ENCODE measurements at places on chromosomes 2 and 18. TPM values are rescaled to one million over a fixed set of nuclear protein-coding genes. Genes with fewer than 3 reads are reported as not detected.

- DNase-seq = no peak
Measured at GRCh38 chr18:47284721-47285395, 33.4 kb upstream of the SKOR2 start.

DNA sequence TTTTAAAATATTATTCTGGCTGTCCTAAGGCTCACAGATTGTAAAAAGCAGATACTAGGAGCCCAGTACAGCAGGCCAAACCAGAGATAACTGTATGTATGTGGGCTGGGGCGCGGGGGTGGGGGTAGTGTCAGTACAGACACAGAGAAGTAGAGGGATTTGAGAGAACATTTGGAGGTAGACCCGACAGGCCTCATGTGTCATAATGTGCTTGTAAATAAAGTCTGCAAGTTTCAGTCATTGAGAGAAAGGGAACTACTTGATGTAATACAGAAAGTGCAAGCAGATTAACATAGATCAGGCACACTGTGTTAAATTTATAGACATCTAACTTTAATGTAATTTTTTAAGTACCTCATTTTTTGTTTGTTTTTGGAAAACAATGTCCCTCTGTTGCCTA lies 7.4 kb upstream of the POLI start:
- no peak for DNase-seq

Gene CYTIP
- total RNA-seq = 15.8 TPM

Gene CLEC4F
- total RNA-seq = 1.2 TPM

Gene CHRNG
- total RNA-seq = not detected

Gene PPP1CB
- total RNA-seq = 373 TPM

Gene MAP4K3
- total RNA-seq = 73.3 TPM

Measured in ureter (tissue), 1 donor.